Stimulated activated CD8-positive, alpha-beta memory T cell treated with anti-CD3 and anti-CD28 coated beads, Interleukin-7, amount 100 ng/mL, for 24 hours (primary cell): ENCODE measurements at places on chromosomes 16 and 17.

- DNase-seq: no peak
Observed at GRCh38 chr17:45889579-45889978, 4.8 kb upstream of the MAPT start.

DNA sequence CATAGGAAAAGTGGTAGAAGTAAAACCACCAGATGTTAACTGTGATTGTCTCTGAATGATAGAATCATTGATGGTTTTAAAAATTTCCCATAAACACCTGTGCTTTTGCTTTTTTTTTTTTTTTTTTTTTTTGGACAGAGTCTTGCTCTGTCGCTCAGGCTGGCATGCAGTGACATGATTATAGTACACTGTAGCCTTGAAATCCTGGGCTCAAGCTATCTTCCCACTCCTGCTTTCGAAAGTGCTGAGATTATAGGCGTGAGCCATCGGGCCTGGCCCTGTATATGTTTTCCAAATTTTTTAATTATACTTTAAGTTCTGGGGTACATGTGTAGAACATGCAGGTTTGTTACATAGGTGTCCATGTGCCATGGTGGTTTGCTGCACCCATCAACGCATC, 80.5 kb downstream of the NF1 start:
- no peak for DNase-seq

- DNase-seq: no peak
Observed at GRCh38 chr17:78133971-78134898, 3.7 kb downstream of the TMC8 start.

GRCh38 chr17:74923538-74924249, 379 bp upstream of the OTOP2 start:
- DNase-seq: peak; percentile 43

DNA sequence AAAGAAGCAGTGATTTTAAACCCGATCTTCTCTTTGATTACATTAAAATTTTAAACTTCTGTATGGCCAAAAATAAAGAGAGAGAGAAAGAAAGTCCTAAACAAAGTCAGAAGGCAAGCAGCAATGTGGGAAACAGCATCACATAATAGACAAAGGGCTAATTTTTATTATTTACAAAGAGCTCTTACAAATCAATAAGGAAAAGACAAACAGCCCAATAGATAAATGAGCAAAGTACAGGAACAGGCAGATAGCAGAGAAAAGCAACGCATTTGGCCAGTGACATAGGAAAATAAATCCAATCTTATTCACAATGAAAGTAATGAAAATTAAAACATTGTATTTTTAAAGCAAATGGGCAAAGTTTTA, 93.1 kb downstream of the SALL1 start:
- DNase-seq: no peak

- no peak for DNase-seq
Observed at GRCh38 chr17:13885953-13886889, 183.1 kb upstream of the COX10 start.

- no peak for DNase-seq
Observed at GRCh38 chr17:38572669-38573365, 32.9 kb downstream of the SRCIN1 start.

GRCh38 chr17:27453471-27453870, 2.8 kb upstream of the KSR1 start:
- DNase-seq: no peak
